ENCODE measurements at places on chromosomes 2 and 18.

GRCh38 chr18:31572368-31572767 lies 19.3 kb upstream of the TTR start:
- no peak for DNase-seq

DNA sequence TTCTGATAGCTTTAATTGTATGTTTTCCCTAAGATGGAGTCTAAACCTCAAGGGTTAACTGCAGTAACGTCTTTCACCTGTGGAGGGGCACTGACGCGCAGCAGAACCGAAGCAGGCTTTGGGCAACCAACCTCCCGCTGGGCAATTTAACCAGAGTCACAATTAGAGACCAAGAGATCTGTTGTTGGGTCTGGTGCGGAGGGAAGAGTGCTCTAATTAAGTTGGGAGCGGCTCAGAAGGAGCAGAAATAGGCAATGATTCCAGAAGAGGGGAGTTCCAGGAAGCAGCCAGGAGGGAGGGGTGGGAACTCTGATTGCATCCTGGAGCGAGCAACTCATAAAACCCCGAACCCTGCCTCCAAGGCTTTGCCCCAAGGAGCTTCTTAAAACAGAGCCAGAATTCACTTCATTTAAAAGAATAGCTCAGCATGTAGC lies 245.8 kb downstream of the PAX3 start:
- no peak for DNase-seq

GRCh38 chr18:13273800-13274199 lies 55.2 kb downstream of the LDLRAD4 start:
- DNase-seq: no peak

DNA sequence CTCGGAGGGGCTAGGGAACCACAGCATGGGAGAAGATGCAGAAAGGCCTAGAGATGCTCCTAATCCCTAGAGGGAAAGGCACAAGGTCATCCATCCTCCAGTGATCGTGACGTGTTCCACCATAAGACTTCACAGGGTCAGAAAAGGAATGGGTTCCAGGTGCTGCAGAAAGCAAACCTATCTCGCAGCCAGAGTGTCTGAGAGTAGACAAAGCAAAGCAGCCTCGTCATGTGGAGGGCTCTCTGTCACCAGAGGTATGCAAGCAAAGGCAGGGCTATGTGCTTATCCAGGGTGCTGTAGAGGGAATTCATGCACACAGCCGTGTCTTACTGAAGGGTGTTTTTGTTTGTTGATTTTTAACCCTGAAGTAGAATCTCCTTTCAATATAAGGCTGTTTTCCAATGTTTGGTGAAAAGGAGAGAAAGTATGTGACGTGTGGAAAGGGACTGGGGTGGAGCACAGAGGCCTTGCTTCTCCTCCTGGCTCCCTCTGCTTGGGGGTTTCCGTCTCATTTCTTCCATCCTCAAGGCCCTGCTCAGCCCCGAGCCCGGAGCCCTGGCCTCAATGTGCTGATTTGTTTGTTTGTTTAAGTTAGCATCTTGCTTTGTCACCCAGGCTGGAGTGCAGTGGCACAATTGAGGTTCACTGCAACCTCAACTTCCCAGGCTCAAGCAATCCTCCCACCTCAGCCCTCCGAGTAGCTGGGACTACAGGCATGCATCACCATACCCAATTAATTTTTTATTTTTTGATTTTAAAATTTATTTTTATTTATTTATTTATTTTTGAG lies 3.0 kb downstream of the GPR55 start:
- DNase-seq: no peak

GRCh38 chr2:185583058-185583816 lies 155.4 kb upstream of the FSIP2 start:
- DNase-seq: no peak

DNA sequence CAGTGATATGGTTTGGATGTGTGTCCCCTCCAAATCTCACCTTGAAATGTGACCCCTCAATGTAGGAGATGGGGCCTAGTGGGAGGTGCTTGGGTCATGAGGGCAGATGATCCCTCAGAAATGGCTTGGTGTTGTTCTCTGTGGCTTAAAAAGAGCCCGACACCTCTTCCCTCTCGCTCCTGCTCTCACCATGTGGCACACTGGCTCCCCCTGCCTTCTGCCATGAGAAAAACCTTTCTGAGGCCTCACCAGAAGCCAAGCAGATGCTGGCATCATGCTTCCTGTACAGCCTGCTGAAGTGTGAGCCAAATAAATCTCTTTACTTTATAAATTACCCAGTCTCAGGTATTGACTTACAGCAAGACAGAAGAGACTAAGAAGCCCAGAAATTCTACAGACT lies 357.1 kb downstream of the NRXN1 start:
- DNase-seq: no peak

All from activated CD4-positive, alpha-beta T cell treated with anti-CD3 and anti-CD28 coated beads for 24 hours (primary cell).